ENCODE measurements at places on chromosomes 5 and 9.

GRCh38 chr9:95752129-95752731, 123.3 kb upstream of the ERCC6L2 start:
- no peak for DNase-seq

- no peak for DNase-seq
Observed at GRCh38 chr5:33474004-33474403, 33.2 kb downstream of the TARS1 start.

DNA sequence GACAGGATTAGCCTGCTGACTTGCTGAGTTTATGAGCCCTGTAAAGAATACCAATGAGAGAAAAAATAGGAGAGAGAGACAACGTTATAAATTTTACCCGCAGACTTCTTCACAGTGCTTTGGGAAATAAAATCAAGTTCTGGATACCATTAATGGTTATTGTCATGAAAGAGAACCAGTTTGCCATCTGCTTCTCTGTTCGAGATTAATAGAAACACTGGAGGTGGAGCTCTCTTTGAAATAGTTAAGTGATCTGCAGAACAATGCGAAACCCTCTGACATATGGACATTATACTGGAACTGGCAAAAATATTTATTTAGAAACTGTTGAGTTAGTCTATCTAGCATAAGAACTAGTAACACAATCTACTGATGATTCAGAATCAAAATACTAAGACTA, 500.7 kb downstream of the CDH12 start:
- no peak for DNase-seq

DNA sequence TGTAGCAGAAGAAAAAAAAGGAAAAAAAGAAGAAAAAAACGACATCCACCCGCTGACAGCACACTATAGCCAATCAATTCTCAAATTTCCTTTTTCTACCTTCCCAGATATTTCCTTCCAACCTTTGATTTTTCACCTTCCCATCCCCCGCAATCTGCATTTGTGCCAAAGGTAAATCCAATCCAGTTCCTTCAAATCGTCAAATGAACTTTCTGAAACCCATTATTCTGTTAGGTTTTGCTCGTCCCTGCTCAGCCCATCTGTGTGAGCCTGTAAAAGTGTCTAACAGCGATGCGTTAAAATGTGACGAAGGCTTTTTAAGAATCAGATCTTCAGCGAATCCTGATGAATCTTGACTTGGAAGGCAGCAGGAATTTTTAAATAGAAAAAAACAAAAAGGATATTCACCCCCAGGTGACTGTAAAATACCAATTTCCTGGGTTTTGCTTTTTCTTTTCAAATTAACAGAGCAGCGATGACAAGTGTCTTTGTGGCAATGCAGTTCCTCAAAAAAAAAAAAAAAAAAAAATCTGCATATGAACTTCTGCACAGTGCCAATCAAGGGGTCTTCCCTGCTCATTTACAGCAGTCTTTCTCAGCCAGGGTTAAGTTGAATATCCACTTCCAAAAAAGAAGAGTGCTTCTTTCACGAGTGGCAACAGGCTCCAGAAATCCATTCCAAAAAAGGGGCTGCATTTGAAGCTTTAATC, 367 bp upstream of the SHC3 start:
- no peak for DNase-seq
